ENCODE measurements at places on chromosomes 2 and 18.

DNA sequence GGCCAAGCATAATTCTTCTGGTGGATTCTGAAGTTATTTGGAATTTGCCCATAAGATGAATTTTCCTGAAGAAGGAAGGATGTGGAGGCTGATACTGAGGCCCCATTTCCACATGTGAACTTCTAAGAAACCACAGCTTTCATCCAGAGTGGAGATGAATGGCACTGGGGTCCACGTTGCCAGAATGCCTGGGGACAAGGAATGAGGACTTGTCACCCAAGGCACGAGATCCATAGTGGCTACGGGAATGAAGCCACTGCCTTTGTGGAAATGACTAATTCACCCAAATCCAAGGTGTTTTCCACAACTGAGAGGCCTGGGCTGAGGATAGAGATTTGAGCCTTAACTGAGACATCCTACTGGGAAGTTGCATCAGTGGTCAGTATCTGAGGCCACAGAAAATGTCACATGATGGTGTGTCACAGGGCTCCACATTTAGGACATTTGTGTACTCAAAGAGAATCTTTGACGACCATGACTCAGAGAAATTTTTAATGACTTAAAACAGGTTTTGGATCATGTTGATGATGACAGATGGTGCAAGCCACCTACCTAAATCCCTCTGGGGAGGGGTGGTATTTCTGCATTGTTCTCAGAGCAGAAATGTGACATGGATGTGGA lies 286.1 kb downstream of the SOX11 start:
- DNase-seq: no peak

GRCh38 chr2:9208875-9209274 lies 2.3 kb downstream of the ASAP2 start:
- no peak for DNase-seq

- peak; percentile 80 for DNase-seq
Measured at GRCh38 chr2:216633616-216634369, 573 bp downstream of the IGFBP2 start.

DNA sequence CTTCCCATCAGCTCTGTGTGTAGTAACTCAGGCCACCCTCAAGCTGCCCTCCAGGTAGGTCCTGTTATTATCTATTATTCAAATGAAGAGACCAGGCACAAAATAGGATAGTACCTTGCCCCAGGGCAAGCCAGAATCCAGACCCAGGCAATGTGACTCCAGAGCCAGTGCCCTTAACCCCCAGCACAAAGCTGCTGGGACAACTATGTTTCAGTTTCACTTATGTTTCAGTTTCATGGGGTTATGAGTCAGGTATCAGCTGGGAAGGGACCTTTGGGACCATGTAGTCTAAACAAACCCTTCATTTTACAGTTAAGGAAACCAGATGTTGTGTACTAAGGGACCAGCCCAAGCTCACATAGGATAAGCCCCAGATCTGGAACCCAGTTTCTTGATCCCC lies 10.0 kb downstream of the HK2 start:
- no peak for DNase-seq

DNA sequence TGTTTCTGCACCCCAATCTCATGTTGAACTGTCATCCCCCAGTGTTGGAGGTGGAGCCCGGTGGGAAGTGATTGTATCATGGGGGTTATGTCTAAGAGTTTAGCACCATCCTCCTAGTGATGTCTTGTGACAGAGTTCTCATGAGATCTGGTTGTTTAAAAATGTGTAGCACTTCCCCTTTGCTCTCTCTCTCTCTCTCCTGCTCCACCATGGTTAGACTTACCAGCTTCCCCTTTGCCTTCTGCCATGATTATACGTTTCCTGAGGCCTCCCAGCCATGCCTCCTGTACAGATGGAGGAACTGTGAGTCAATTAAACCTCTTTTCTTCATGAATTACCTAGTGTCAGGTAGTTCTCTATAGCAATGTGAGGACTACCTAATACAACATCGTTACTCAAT lies 396.9 kb upstream of the LRATD1 start:
- no peak for DNase-seq

DNA sequence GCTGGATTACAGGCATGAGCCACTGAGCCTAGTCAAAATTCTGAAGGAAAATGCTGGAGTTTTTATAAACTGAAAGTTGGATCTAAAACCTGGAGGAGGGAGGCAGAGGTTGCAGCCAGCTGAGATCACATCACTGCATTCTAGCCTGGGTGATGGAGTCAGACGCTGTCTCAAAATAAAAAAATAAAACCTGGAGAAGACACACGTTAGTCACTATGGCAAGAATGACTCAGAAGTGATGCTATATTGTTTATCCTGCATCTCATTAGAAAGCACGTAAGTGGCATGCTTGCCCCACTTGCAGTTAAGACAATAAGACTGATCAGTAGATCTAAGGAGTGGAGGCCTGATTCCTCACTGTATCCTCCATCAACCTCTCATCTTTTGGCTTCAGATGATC lies 106.6 kb upstream of the STON1 start:
- no peak for DNase-seq

GRCh38 chr2:72145289-72145657 lies 2.4 kb downstream of the CYP26B1 start:
- DNase-seq: peak; percentile 48

DNA sequence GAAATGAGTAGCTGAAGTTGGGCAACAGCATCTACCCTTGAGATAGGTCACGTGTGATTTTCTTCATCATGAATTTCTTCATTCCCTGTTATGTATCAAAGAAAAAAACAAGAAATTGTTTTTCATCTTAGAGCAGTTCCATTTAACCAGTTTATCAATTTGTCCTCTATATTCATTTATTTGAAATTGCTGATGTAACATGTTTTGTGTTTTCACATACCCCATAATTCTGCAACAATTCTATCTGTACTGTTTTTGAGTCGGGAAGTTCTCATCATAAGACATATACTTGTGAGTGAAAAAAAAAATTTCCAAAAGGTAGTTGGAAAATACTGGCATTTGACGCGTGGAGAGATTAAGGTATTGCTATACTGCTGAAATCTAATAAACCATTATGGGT lies 422.6 kb upstream of the REG3G start:
- DNase-seq: no peak

DNA sequence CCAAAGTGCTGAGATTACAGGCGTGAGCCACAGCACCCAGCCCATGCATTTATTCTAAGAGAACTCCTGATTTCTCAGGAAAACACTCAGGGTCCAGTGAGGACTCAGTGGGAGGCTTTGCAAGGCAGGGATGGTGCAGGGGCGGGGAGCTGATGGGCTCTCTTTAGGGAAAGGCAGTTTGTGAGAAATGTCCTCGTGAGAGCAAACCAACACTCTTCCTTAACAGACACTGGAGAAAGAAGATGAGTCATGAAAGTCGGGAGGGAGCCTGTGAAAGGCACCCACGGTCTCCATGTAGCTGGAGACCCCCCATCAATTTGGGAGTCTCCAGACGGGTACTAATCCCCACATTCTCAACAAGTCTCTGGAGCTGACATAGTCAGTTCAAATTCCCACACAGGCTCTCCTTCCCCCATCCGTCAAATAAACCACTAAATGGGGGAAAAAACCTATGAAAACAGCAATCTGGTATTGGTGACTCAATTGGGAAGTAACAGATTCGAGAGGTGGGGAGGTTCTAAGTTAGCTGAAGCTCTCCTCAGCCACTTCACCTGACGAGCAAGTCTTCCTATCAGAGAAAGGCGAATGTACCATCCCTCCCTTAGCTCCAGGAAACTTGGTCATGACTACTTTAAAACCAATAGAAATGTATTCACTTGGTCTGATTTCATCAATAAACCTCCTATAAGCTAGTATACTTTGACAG lies 11.0 kb upstream of the CREG2 start:
- no peak for DNase-seq

- DNase-seq: no peak
Measured at GRCh38 chr2:197248623-197249022, 62.0 kb downstream of the ANKRD44 start.

DNA sequence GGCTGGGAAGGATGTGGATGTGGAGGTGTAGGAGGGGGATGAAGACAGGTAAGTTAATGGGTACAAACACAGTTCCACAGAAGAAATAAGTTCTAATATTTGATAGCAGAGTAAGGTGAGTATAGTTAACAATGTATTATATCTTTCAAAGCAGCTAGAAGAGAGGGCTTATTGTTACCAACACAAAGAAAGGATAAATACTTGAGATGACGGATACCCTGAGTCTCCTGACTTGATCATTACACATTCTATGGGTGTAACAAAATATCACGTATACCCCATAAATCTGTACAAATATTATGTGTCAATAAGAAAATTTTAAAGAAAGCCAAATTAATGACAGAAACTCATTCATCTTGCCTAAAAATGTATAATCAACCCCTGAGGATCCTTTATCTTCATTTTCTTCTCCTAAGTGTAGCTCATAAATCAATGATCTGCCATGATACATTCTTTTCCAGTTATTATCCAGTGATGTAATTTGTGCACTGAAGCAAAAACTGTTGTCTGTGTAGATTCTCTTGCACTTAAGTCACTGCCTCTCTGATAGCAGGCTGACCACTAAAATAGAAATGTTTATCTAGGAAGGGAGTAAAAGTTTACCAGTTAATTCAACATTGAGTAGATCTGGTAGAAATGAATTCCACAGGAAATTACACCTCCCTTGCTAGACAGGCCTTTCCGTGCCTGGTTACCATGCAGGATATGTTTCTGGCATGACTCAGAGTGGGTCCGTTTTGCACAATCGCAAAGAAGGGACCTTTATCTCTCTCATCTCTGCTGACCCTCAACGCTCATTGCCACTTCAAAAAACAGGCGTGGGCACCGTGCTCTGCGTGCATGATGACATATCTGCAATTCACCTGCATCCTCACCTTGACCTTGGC lies 249.7 kb upstream of the NCKAP5 start:
- DNase-seq: peak; percentile 62
